ENCODE measurements at places on chromosomes 1 and 21. TPM values are rescaled to one million over a fixed set of nuclear protein-coding genes. Genes with fewer than 3 reads are reported as not detected.

Gene DYNLT4
- total RNA-seq: 4.3 TPM

Gene EPHA2
- total RNA-seq: 65.8 TPM

Gene ITLN2
- not detected for total RNA-seq

Gene OR2L3
- total RNA-seq: not detected

Gene FMO2
- not detected for total RNA-seq

Gene PGLYRP3
- total RNA-seq: not detected

DNA sequence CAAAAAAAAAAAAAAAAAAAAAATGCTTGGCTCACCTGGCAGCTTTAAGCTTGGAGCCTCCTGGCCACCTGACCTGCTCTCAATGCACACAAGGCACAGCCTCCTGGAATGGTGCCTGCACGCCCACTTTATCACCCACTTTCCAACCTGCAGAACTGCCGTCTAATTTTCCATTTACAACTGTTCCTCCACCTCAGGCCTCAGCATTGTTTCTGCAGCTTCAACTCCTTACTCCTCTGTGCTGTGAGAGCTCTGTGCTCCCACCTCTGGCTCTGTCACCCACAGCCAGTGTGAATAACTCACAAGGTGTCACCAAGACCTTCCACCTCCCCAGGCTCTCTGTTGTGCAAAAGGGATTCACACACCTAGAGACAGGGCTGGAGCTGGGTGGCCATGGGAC, 38.7 kb upstream of the GPR157 start:
- no peak for DNase-seq

GRCh38 chr1:67345556-67345955, 37.9 kb downstream of the IL12RB2 start:
- DNase-seq: no peak

DNA sequence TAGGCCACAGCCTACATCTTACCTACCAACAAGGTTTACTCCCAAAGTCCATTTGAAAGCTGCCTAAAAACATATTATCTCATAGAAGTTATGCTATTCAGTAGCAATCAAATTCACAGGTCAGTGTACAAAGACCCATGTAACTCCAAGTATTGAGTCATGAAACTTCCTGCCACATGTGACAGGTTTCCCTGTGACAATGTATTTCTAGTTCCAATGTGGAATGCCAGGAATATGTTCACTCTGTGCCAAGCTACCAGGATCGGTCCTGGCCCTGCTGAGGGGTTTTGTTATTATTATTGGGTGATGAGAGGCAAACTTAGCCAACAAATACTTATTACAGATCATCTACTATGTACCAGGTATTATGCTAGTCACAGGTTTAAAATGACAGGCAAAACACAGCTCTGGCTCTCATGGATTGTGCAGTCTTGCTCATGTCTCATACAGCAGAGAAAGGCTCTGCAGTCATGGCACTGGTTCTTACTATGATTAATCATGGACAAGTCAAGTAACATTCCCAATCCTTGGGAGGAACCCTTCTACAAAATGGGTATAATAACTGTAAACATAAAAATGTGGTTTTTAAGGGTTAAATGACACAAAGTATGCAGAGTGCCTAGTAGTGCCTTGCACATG, 22.5 kb downstream of the DPH5 start:
- DNase-seq: no peak

DNA sequence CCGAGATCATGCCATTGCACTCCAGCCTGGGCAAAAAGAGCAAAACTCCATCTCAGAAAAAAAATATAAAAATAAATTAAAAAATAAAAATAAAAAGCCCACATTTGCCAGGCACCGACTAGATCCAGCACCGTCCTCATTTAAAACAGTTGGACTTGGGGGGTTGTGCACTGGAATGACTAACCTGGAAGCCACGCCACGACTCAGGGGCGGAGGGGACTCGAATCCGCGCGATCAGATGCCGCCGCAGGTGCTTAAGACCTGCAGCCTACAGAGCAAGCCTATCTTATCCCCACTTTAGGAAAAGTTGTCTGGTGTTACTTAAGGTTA, 38.5 kb downstream of the ZBTB8OS start:
- no peak for DNase-seq

- peak; percentile 32 for DNase-seq
Measured at GRCh38 chr1:4652631-4653327, 1.6 kb upstream of the AJAP1 start.

DNA sequence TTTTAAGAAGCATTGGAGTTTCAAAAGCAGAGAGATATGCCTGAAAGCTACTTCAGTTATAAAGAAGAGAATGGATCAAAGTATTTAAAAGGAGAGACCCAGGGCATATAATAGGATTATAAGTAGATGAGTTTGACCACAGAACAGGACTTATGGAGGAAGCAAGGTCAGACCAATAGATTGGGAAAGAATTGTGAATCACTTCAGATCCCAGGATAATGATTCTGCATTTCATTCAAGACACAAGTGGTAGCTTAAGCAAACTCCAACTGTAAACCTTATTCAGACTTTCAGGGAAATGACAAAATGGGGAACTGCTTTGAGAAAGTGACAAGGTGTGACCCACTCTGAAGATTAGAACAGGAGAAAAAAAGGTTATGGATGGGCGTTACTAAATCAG, 18.9 kb upstream of the OR10J5 start:
- DNase-seq: no peak

GRCh38 chr21:33682992-33683627, 40.8 kb downstream of the ITSN1 start:
- peak; percentile 96 for DNase-seq

- no peak for DNase-seq
Measured at GRCh38 chr1:12287869-12288268, 58.0 kb downstream of the VPS13D start.

GRCh38 chr1:176576670-176577069, 113.7 kb downstream of the PAPPA2 start:
- no peak for DNase-seq

DNA sequence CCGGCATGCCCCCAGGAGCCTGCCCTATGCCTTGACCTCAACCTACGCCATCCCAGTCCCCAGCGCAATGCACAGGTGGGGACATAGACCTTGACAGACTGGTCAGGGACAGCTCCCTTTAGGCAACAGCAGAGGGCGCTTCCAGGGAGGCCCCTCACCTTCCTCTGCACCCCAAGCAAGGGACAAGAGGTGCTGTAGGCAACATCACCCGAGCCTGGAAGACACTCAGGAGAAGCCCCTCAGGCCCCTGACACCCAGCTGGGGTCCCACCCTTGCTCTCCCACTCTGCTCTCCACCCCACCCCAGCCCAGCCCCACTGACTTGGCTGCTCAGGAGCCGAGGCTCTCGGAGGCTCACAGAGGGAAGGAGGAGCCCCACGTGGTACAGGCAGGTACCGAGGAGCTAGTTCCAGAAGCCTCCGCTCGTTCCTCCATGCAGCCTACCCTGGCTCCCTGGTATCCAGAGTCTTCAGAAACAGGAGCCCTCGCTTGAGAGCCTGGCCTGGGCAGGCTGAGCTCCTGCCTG, 2.4 kb upstream of the WNT3A start:
- peak; percentile 43 for DNase-seq

- no peak for DNase-seq
Measured at GRCh38 chr1:242002072-242002471, 3.2 kb upstream of the MAP1LC3C start.

- DNase-seq: no peak
Measured at GRCh38 chr1:47972864-47973432, 24.2 kb downstream of the TRABD2B start.

- DNase-seq: no peak
Measured at GRCh38 chr21:21182401-21183010, 184.3 kb downstream of the NCAM2 start.

DNA sequence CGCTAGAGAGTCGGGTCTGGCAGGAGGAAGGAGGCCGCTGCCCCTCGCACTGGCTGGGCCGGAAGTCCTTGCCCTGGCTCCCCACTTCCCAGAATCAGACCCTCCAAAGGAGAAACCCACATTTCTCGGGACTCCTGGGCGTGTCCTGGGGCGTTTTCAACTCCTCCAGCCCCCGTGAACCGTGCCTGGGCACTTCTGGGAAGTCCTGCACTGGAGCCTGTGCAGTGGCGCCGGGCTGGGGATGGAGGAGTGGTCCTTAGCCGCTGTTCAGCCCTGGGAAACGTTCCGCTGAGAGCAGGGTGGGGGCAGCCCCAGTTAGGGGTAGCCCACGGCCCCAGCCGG, 3.0 kb downstream of the IGSF21 start:
- DNase-seq: no peak

DNA sequence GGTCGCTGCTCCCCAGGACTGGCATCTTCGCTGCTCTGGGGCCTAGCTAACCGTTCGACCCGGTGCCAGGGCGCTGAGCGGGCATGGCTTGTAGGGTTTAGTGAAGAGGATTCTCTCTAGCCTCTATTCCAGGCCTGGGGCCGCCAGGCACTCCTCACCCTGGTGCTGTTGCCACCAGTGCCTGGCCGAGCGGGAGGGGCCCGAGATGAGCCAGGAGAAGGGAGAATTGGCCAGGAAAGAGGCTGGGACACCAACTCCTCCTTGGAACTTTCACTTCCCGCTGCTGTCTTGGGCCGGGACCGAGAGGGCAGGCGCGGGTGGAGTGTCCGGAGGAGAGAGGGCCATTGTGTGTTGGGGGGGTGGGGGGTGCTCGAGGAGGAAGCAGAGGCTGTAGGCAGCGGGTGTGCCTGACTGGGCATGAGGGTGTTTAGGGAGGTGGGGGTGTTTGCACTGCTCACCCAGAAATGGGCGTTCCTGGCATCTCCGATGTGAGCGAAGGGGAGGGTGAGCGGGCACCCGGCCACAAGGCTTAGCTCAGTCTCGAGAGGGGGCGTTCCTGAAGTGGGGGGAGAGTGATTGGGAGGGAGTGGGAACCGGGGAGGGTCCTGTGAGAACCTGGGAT, 772 bp downstream of the ADAM15 start:
- no peak for DNase-seq

Measured in PC-9 (cell line).